Hindlimb muscle (tissue), 1 donor: ENCODE measurements at places on chromosomes 7 and 10.
A peak's percentile ranks its signal among the peaks of the same experiment; 100 is the strongest.

DNA sequence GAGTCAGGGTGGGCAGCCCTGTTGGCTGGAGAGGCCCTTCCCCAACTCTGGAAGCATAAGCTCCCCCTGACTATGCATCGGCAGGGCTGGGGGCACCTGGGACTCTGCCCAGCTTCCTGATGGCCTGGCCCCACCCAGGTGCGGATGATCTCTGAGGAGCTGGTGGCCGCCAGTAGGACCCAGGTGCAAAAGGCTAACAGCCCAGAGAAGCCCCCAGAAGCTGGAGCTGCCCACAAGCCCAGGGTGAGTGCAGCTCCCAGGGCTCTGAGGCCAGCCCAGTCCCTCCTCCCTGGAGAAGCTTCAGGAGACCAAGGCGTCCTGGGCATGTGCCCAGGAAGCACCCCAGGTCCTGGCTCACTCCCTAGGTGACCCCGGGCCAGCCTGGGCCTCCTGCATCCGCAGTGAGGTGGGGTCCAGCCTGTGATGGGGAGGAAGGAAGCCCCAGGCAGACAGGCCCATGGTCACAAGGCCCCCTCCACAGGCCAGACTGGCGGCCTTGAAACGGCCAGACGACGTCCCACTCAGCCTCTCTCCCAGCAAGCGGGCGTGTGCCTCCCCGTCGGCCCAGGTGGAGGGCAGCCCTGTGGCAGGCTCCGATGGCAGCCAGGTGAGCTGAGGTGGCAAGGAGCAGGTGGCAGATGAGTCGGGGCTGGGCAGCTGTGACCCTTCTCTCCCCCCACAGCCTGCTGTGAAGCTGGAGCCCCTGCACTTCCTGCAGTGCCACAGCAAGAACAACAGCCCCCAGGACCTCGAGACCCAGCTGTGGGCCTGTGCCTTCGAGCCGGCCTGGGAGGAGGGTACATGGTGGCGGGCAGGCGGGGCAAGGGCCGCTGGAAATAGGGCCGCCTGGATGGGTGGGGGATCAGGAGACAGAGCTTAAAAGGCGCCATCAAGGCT lies 3.0 kb downstream of the LRWD1 start:
- no peak for DNase-seq

DNA sequence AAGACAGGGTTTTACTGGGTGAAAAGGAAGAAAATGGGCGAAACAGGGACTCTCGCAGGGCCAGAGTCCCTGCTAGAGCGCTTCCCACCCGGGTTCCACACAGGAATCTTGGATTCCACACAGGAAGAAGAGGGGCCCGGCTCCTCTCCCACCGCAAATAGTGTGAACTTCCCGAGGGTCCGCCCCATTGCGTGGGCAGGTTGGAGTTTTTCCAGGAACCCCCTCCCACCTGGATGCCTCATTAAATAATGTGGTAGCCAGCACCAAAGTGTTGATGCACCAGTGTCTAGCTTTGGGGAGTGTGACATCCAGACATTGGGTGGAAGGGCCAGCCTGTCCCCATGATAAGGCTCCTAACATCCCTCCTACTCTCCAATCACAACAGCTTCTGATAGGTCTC lies 330.3 kb upstream of the ZNF32 start:
- no peak for DNase-seq

- no peak for DNase-seq
Measured at GRCh38 chr7:90239625-90240228, 5.2 kb upstream of the CFAP69 start.

DNA sequence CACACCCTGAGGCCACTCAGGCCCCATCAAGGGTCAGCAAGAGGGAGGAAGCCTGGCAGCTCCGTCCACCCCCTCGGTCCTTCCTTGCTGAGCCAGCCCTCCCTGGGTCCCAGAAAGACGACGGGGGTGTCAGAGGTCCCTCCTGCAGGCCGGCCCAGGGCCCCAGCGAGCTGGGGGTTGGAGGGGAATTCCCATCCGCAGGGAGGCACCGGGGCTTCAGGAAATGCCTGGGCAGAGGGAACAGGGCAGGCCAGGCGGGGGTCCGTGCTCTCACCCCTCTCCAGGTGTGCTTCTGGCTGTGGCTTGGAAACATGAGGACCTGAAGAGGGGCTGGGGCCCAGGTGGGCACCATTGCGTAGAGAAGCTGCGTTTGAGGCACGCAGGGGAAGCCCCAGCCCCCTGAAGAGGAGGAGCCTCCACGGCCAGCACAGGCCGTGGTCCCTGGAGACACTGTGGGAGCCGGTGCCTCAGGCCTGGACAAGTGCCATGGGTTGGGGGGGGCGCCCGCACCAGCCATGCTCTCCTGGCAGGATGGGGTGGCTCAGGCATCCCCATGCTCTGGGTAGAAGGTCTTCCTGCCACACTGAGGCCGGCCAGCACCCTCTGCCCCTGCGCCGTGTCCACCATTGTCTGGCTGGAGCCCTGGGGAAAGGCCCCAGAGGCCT lies 66.7 kb downstream of the PDGFA start:
- no peak for DNase-seq

- DNase-seq, result no peak
Measured at GRCh38 chr7:4257146-4258111, 424.7 kb upstream of the FOXK1 start.

- DNase-seq, result peak; percentile 12
Measured at GRCh38 chr10:17647326-17647725, 3.4 kb downstream of the STAM start.

DNA sequence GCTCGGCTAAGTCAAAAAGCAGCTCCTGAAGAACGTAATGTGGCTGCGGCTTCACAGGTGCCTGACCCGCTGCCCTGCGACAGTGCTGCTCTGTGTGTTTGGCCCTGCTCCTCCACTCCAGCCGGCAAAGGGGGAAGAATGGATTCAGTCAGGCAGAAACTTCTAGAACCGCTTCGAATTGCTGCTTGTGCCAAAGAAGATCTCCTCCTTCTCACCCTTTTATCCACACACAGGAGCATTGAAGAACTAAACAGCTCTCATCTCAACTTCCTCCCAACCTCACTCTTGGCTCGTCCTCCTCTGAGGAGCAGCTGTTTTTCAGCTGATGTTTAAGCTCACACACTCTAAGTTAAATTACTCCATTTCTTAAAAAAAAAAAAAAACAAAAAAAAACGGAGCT lies 651.4 kb downstream of the INHBA start:
- DNase-seq, result peak; percentile 81

DNA sequence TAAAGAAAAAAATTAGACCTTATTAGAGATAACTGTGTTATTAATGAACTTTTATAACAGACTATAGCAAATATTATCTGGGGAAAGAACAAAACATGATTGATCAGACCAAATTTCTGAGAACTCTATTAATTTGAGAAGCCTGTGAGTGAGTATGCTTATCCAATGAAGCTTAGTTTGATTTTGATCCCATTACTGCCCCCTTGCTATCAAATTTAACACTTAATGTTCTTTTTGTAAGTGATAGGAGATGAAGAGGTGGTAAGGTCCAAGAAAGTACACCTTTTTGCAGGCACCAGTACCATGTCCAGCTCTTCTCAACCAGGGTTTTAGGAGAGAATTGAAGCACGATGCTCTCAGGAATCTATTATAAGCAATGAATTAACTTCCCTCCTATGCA lies 49.9 kb downstream of the ZNF365 start:
- no peak for DNase-seq

DNA sequence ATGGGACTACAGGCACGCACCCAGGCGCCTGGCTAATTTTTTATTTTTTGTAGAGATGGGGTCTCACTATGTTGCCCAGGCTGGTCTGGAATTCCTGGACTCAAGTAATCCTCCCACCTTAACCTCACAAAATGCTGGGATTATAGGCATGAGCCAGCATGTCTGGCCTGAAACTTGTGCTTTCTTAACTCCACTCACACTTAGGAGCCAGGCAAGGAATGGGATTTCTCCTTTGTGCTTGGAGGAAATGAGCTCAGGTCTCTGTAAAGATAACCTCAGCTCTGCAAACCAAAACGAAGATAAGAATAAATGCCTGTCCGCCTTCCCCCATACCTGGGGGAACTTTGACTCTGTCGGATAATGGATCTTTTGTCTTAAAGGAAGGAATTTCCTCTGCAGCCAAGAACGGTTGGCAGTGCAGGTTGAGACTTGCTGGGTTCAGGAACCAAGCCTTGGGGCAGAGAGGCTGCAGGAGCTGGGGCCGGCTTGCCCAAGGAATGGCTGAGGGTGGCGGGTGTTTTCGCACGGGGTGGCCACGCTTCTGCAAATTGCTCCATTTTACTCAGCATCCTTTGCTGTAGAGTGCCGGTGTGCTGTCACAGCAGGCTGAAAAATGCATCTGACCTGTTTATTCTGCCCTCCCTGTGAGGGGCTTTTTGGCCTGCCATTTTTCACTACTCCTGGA lies 174.2 kb downstream of the KIAA1217 start:
- no peak for DNase-seq

- DNase-seq, result no peak
Measured at GRCh38 chr10:7192831-7193361, 217.9 kb downstream of the SFMBT2 start.

- DNase-seq, result peak; percentile 61
Measured at GRCh38 chr7:46454816-46455215, 533.7 kb upstream of the IGFBP3 start.

DNA sequence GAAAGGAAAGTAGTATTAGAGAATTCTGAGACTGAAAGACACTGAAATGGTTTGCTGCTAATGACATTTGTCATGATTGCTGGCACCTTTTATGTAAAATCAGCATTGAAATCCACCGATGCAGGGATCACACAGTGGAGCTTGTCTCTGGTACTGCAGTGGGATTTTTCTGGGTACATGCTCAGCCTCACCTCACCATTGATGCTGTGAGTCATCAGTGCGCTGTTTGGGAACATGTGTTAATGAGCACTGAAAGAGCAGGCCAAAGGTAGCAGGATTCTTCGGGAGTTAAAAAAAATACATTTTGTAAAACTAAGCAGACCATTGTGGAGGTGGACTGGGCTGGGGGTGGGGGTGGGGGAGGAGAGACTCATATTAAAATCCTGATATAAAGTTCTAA lies 174.9 kb downstream of the CREB5 start:
- no peak for DNase-seq

DNA sequence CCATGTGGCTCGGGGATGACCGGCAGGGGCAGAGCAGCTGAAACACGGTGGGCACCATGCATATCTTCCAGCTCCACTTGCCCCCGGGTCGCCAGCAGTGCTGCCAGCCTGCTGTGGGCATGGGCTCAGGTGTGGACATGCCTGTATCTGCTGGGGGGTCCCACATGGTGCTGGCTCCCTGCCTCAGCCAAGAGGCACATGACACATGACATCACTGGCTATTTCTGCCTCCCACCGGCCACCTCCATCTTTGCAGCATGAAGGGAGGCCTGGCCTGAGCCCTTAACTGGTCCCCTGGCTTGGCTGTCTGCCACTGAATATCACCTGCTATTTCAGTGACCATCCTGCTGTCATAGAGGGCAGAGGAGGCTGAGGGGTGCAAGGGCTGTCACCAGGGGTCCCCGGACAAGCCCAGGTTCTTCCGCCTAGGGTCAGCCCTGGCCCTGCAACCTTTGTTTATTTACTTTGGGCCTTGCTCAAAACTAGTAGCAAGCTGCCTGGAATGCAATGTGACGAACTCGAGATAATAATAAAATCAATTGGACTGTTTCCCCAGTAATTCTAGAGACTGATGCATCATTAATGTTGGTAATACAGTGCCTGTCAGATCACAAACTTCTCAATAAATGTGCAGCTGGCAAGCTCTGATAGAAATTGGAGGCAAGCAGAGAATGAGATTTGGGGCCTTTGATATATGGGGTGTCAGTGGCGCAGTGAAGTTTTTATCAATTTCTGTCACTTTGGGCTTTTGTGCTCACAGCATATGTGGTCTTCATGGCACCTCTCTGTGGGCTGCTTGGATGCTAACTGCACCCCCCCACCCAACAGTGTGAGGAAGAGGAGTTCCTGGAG lies 28.5 kb downstream of the ZMIZ1 start:
- no peak for DNase-seq

DNA sequence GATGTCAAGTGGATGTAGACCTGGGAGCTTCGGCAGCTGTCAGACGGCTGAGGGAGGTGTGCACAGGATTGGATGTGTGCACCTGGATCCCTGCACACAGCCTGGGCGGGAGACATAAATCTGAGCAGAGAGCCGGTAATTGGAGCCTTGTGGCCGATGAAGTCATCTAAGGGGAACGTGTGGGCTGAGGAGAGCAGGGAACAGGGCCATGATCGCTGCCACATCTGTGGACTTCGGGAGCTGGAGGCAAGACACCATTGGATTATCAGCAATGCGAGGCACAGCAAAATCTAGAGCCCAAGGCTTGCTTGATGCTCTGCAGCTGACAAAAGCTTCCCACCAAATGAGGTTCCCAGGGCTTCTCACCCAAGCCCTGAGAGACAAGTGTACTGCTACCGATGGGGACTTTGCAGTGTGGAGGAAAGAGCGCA lies 147.7 kb downstream of the PTPN20 start:
- no peak for DNase-seq

GRCh38 chr10:71131096-71131495 lies 81.3 kb upstream of the UNC5B start:
- no peak for DNase-seq

- no peak for DNase-seq
Measured at GRCh38 chr10:4426866-4427265, 399.1 kb upstream of the AKR1E2 start.

GRCh38 chr10:12390733-12391132 lies 41.4 kb downstream of the CAMK1D start:
- peak; percentile 54 for DNase-seq

DNA sequence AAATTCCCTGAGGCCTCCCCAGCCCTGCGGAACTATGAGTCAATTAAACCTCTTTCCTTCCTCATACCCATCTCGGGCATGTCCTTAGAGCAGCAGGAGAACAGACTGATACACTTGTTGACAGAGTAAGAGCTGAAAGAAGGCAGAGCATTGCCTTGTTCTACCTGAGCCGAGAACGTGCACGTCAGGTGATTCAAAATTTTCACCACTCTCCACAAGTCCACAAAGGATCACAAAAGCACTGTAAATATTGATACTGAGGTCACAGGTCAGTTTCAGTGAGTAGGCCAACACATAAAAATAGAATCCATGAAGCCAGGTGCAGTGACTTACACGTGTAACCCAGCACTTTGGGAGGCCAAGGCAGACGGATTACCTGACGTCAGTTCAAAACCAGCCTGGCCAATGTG lies 27.8 kb downstream of the DCLRE1C start:
- no peak for DNase-seq

- no peak for DNase-seq
Measured at GRCh38 chr7:78516450-78516849, 717.9 kb downstream of the PHTF2 start.

- no peak for DNase-seq
Measured at GRCh38 chr10:96991313-96991841, 159.3 kb downstream of the LCOR start.

DNA sequence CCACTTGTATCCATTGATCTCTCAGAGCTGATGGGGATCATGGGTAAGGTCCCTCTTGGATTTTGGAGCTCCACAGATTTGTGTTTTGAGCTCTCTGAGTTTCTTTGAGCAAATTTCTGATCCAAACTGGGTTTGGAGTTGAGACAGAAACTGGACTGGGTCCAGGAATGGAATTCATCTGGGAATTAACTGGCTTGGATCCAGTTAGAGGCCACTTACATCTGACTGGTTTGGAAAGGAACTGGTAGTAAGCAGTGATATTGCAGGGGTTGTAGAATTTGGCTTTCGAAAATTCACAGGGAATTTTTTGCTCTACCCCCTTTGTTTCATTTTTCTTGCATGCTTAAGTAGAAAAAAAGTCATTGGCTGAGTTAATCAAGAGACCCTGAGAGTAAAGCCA lies 245.6 kb downstream of the SEMA3D start:
- DNase-seq, result no peak

GRCh38 chr7:54874804-54875203 lies 115.8 kb upstream of the SEC61G start:
- no peak for DNase-seq
